Glomerular endothelial cell (primary cell): ENCODE measurements at places on chromosomes 4 and X. TPM values are rescaled to one million over a fixed set of nuclear protein-coding genes. Genes with fewer than 3 reads are reported as not detected.

DNA sequence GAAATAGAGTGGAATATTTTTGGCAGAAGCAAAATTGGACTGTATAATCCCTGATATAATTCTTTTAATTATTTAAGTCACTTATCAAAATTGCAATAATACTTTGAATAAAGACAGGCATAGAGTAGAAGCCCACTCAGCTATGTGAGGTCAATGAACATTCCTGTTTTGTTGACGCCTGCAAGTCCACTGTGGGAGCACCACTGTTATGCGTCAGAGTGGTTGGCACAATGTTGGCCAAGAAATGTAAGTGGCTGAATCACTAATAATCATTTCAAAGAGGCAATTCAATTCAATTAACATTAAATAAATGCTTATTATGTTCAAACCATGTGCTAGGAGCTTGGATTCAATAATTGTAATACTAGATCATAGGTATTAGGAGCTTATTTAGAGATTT is 221.0 kb downstream of the SPCS3 start:
- no peak for DNase-seq

DNA sequence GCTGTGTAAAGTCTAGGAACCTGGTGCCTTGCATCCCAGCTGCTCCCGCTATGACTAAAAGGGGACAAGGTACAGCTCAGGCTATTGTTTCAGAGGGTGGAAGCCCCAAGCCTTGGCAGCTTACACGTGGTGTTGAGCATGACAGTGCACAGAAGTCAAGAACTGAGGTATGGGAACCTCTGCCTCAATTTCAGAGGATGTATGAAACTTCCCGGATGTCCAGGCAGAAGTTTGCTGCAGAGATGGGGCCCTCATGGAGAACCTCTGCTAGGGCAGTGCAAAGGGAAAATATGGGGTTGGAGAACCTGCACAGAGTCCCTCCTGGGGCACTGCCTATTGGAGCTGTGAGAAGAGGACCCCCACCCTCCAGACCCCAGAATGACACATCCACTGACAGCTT is 76.6 kb downstream of the DDX60 start:
- DNase-seq, result no peak

GRCh38 chrX:37677243-37677642 is 8.3 kb upstream of the XK start:
- no peak for DNase-seq

DNA sequence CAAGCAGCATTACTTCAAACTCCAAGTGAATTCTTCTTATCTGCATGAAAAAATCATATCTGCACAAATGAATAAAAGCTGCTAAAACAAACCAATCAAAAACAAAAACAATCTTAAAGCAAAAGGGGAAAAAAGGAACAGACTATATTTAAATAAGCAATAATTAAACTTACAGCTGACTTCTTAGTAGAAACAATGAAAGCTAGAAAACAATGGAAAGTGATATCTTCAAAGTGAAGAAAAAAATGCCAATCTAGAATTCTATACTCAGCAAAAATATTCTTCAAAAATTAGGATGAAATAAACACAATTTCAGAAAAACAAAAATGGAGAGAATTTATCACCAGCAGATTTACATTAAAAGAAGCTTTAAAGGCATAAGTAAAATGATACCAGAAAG is 20.0 kb downstream of the STBD1 start:
- DNase-seq, result no peak

DNA sequence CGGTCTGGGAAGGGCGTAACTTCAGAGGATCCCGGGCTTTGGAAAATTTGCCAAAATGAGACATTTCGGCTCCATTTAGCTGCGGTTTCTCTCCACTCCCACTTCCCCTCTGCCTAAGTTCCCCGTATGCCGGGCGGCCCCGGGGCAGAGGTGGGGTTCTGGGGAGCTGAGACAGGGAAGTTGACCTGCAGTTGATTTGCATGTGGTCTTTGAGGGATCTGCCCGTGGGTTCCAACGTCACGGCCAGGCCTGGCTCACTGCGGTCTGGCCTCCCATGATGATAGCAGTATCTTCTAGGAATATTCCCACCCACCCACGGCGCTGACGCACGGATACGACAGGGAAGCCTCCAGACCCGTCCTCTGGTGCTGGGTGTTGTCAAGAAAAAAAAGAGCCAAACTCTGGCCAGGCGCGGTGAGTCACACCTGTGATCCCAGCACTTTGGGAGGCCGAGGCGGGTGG is 27.3 kb upstream of the CRLF2 start:
- no peak for DNase-seq

Gene GATA1
- not detected in 2 replicates for total RNA-seq

DNA sequence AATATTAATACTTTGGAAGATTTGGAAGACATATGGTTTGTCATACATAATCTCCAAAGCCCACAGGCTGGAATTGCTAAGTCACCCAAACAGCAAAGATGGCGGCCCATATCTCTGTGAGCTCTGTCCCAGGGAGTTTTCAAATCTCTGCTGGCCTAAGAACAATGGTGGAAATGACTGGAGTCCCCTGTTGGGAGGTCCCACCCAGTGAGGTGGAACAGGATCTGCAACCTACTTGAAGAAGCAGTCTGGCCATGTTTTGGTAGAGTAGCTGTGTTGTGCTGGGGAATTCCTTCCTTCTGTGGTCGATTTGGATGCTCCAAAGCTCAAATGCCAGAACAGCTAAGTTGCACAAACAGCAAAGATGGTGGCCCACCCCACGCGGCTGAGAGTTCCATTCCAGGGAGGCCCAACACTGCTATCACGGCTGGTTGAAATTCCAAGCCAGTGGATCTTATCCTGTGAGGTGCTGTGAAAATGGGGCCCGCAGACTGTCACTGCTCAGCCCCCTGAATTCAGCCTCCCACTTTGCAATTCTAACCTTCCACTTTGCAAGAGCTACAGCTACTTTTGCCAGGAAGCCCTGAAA is 3.2 kb upstream of the UGT2B7 start:
- no peak for DNase-seq

GRCh38 chr4:3266076-3266475 is 17.1 kb downstream of the MSANTD1 start:
- no peak for DNase-seq

Gene XK
- total RNA-seq, result not detected in 2 replicates

Gene CYSLTR1
- total RNA-seq, result 0.19 and 0.64 TPM in 2 replicates

Gene DGKK
- not detected in 2 replicates for total RNA-seq

Gene RRH
- not detected in 2 replicates for total RNA-seq

DNA sequence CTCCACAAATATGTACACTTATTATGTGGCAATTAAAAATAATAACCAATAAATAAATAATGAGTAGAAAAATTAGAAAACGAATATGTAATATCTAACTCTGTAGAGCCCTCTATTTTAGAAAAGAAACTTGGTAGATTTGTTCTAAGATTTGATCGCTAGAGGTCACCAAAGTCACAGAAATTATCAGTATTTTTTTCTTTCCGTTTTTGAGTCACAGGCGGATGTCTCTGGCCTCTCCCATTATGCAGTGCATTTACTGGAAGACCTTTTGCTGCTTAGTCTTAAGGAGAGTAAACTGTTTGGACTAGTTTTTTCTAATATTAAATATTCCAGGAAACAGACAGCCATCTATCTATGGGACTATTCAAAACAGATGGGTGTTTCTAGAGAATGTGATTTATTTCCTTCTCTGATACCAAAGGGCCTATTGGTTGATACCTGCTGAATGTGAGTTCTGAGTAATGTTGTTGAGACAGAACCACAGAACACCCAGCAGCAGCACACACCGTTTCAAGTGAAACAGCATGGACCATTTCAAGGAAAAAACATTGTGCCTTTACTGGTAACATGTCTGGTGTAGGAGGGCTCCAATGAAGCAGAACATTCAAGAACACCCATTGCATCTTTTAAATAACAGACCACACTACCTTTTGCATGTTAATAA is 34.0 kb upstream of the GYPA start:
- DNase-seq, result peak; percentile 64

Gene IGSF1
- 0.70 and 1.7 TPM in 2 replicates for total RNA-seq

Gene GAGE13
- total RNA-seq, result not detected in 2 replicates

- DNase-seq, result no peak
These were observed 42.0 kb upstream of the IGSF1 start for GRCh38 chrX:131331152-131331551.

- DNase-seq, result no peak
These were observed 71.3 kb upstream of the LDB2 start for GRCh38 chr4:16969696-16970135.

- DNase-seq, result no peak
These were observed 6.8 kb downstream of the ZFP42 start for GRCh38 chr4:188002323-188002722.

- DNase-seq, result no peak
These were observed 392.6 kb upstream of the FTHL17 start for GRCh38 chrX:31464306-31464915.

Gene RNF150
- total RNA-seq, result 0.53 and 0.93 TPM in 2 replicates

Gene GPR143
- 10.9 and 16.2 TPM in 2 replicates for total RNA-seq

- no peak for DNase-seq
These were observed 265.5 kb downstream of the UNC5C start for GRCh38 chr4:95283320-95283719.

Gene GC
- total RNA-seq, result not detected in 2 replicates

Gene CYTL1
- 154 and 343 TPM in 2 replicates for total RNA-seq

- DNase-seq, result no peak
These were observed 76.0 kb downstream of the ANK2 start for GRCh38 chr4:113125418-113125817.
